ENCODE measurements at places on chromosomes 13 and 19.

DNA sequence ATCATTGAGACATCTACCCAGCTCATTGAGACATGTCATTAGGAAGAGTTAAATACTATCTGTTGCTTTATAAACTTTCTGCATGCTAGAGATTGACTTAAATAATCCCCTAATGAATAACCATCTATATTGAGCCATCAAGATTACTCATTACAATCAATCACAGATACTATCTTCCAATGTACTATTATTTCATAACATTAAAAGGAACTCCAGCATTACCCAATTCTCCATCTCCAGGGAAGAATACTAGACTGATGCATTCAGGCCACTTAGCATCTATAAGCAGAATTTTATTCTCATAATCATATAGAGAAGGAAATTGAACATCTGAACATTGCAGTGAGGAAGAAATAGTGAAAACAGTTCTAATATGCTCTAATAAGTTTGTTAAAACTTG is 8.0 kb downstream of the EPSTI1 start:
- DNase-seq: no peak

DNA sequence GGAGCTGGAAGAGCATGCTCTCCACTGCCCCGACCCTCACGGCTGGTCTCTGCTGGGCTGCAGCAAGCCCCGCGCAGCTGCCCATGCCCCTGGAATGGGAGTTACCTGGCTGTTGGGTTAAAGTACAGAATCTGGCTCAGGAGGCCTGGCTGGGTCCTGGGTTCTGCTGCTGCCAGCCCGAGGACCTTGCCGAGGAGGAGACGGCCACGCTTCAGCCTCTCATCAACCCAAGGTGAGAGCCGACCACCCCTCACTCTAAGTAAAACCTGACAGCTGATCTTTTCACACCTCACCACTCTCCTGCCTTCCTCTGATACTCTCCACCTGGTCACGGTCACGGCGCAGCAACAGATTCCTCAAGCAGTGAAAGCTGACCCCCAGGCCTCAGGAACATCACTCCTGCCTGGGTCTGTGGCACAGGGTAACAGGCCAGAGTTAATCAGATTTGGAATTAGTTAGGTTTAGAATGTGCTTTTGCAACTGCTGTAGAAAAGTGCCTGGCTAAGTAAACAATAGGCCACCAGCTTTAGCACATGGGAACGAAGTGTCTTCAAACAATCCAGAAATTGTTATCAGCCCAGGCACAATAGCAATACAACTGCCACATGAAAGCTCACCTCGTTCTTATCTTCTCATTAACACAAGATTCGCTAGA is 20.5 kb downstream of the RAB20 start:
- no peak for DNase-seq

DNA sequence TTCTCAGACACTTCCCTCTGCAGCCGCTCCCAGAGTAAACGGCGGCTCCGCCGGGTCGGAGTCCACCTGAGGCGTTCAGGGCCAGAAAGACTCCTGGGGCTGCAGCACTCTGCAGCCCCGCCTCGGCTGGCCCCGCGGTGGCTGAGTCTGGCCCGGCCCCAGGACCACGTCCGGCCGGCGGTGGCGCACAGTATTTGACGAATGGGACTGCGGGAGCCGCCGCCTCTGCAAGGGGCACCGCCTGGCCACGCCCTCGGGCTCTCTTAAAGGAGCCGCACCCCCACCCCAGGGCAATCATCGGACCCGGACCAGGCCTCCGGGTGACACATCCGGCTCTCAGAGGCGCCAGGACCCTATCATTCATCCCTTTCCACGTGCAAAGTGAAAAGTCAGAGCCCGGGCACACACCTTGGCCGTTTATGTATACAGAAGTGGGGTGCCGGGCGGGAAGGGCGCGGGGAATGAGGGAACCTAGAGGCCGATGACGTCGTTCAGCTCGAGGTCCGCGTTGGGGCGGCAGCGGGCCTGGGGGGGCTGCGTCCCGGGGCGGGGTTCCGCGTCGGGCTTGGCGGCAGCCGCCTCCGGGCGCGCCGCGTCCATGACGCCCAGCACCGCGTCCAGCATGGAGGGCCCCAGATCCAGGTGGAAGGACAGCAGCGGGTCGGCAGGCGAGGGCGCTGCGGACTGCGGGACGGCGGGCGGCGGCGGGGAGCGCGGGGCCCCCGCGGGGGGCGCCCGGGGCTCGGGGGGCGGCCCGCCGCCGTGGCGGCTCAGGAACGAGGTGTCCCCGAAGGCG is 1.2 kb upstream of the LENG9 start:
- peak; percentile 70 for DNase-seq

- DNase-seq: no peak
These were observed 42.2 kb upstream of the SPACA7 start for GRCh38 chr13:112333756-112334543.

GRCh38 chr13:31587698-31588266 is 151.5 kb upstream of the RXFP2 start:
- DNase-seq: no peak

GRCh38 chr13:90632184-90632583 is 715.3 kb upstream of the MIR17HG start:
- DNase-seq: no peak

GRCh38 chr19:46728693-46729339 is 11.9 kb upstream of the PRKD2 start:
- DNase-seq: peak; percentile 80

DNA sequence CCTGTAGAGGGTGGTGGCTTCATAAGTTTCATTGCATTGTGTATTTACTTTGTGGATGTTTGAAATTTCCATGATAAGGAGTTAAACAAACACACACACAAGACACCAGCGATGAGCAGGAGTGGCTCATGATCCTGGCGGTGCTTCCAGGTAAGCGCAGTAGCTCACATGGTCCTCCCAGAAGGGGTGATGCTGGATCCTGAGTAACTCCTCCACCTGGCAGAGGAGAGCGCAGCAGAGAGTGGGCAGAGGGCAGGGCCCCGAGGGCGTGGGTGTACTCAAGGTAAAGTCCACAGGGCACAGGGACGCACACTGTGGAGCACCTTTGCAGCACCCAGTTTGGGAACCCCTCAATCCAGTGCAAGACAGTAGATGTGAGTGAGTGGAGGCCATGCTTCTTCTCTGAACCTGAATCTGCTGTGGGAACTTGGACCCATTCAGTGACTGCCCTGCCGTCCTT is 54.0 kb downstream of the RFX2 start:
- DNase-seq: no peak

GRCh38 chr13:100644371-100644770 is 30.2 kb downstream of the TMTC4 start:
- DNase-seq: no peak
